ENCODE measurements at places on chromosomes 6 and 20.

GRCh38 chr6:123017104-123017682, 21.2 kb downstream of the CLVS2 start:
- DNase-seq = no peak

- no peak for DNase-seq
These were observed at the start of gene TFAP2B for GRCh38 chr6:50818673-50819072. TSS of gene TFAP2B (plus strand) at chr6:50818871. CDS start at chr6:50818892, 21 bp downstream.

- no peak for DNase-seq
These were observed 147.8 kb downstream of the SYCP2 start for GRCh38 chr20:59785669-59785959.

DNA sequence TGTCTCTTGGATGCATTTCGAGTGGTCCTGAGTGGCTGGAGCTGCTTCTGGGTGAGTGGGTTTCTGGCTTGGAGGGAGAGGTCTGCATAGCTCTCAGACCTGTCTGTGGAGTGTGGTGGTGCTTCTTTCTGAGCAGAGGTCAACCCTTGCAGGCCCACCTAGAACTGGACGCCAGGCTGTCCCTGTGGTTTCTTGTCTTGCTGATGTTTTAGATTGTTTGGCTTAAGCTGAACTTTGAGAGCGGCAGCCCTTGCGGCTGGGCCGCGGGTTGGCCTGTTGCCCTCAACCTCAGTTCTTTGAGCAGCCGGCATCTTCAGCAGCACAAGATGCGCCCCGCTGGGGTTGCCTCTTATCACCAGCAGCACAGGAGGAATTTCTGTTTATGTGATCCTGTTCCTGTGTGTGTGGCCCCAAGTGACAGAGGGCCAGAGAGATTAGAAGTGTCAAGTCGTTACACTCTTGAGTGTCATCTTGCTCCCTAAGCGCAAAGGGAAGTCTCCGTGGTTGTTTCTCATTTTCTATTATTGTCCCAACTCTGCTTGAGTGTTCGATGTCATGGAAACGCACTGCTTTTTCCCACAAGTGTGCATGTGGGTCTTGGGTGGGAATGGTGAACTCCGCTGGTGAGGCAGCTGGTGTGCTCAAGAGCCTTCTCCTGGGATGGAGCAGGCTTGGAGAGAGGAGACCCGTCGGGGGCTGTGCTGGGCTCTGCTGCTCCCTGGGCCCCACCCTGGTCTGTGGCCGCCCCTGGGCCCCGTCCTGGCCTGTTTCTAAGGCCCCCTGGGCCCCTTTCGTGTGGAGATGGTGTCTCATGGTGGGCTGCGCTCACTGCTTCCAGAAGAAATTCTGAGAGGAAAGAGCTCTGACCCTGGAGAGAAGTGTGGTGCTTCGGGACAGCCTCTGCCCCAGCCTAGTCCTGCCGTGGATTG, 20.1 kb upstream of the SLC22A1 start:
- DNase-seq = no peak

DNA sequence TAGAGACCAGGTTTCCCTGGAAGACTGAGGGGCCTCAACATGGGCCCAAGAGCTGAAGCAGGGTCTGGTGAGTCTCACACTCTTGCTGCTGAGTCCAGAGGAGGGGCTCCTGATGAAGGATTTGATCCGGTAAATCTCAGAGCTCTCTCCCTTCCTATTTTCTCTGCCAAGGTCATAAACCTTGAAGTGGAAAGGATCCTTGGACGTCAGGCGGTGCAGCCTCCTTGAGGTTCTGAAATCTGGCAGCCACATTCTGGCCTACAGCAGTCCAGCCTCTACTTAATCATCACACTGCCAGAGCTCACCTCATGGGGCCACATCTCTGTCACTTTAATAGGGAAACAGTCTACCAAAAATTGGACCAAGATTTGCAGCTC, 24.0 kb downstream of the ACSS1 start:
- no peak for DNase-seq

DNA sequence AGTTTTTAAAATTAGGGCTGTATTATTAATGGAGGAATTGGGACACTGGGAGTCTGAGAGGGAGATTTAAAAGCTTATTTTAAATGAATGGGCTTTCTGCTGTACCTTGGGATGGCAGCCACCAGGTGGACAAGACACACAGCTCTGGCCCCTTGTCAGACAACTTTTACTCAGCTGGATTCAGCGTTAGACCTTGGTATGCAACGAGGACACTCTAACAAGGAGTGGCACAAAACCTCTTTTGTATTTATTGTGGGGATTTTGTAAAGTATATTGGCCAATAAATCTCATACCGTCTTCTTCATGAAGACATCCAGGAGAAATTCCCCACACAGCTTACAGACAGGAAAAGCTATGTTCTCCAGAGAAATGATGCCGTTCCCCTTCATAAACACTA, 105.7 kb downstream of the LCA5 start:
- no peak for DNase-seq

GRCh38 chr6:126531840-126532239, 191.9 kb downstream of the CENPW start:
- DNase-seq = no peak

DNA sequence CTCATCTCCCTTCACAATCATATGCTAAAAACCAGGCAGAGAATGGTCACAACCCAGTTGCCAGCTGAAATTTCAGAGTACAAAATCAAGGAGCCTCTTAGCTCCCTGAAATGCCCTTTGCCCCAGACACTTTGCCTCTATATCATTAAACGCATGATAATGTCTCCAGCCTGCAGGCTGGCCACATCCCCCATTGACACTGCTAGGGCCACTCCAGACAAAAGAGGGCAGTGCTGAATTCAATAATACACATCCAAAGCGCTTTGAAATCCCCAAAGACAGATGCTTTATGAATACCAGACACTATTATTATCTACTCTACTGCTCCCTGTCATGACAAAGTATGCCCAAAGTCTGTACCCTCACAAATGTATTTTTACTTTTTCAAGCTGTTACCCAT, 348.3 kb upstream of the POU3F2 start:
- DNase-seq = no peak

DNA sequence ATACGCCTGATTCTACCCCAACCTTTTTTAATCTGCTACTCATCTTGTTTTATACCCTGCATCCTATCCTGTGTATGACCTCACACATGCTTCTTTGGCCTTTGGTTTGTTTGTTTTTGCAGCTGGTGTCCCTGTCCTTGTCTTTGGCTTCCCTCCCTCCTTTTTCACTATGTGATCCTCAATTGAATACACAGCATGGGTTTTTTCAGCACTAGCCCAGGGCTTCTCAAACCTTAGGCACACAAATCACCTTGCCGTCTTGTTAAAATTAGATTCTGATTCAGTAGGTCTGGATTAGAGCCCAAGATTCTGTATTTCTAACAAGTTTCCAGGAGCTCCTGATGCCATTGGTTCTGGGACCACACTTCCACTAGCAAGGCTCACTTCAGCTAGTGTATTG, 321.5 kb upstream of the MAN1A1 start:
- no peak for DNase-seq

DNA sequence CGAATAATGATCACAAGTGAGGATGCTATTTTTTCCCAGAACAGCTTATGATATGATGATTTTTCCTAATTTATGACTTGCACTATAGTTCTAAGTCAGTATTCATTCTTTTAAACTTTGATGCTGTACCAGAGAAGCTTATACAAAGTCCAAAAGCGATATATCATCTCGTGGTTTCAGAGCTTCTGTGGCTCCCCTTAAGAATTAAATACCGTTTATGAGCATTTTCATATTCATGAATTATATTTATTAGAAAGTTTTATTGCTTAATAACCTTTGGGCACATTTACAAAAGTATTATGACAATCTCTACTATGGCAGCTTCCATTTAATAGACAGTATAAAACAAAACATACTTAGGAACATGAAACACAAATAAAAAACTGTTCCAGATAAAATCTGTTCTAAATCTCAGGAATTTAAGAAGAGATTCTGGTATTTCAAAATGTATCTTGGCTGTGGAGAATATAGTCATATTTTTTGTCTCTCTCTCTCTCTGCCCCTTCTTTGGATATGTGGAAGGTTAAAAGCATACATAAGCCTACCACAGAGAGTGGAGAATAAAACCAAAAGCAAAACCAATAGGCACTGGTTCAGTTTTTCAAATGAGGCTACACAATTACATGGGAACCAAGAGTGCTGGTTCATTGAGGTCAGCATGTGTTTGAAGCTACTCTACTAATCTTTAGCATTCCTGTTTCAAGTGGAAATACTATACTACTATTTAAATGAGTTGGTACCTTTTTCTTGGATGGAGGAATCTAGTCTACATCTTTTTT, 884.5 kb upstream of the GJE1 start:
- DNase-seq = no peak

DNA sequence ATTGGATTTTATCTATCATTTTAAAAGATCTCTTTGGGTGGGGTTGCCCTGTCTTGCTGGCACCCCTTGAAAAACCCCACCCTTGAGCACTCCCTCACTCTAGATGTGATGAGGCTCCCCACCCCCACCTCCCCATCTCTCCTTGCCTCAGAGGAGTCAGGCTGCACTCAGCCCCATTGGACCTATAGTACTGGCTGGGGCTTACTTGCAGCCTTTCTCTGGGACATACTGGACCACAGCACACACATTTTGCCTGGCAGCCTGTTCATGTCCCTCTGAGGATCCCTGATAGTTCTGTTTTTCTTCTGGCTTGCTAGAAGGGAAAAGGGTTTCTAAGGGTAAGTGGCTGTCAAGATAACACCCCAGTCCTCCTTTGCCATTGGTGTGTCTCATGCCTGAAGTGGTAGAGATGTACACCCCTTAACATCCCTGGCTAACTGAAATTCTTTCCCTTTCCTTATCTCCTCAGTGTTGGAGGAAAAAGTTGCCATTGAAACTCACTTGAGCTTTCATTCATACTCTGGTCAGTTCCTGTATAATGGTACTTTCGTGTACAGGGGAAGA, 553.4 kb upstream of the CITED2 start:
- no peak for DNase-seq

- DNase-seq = no peak
These were observed 859.4 kb downstream of the MAFB start for GRCh38 chr20:39829661-39830060.

DNA sequence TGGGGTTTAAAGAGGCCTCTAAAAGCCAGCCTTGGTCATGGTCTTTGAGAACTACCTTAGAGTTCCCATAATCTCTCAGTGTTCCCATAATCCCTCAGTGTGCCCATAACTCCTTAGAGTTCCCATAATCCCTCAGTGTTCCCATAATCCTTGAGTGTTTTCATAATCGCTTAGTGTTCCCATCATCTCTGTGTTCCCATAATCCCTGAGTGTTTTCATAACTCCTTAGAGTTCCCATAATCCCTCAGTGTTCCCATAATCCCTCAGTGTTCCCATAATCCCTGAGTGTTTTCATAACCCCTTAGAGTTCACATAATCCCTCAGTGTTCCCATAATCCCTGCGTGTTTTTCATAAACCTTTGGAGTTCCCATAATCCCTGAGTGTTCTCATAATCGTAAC, 199.2 kb downstream of the QKI start:
- no peak for DNase-seq

GRCh38 chr20:56605261-56605996, 23.7 kb upstream of the TFAP2C start:
- no peak for DNase-seq

DNA sequence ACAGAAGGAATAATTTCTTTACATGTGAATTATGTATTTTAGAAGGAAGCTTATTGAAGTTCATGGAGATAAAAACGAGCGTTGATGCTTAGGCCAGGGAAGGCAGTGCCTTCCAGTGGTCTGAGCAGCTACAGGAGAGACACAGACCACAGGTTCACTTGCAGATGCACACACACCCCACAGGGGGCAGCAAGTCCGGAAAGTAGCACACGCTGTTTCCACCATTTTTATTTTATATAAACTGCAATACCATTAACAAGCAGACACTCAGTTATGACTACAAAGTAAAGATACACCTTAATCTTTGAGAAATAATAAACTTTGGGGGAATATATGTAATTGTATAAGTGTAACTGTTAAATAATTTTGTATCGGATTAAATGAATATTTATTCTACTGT, 13.5 kb upstream of the DACT2 start:
- DNase-seq = no peak

DNA sequence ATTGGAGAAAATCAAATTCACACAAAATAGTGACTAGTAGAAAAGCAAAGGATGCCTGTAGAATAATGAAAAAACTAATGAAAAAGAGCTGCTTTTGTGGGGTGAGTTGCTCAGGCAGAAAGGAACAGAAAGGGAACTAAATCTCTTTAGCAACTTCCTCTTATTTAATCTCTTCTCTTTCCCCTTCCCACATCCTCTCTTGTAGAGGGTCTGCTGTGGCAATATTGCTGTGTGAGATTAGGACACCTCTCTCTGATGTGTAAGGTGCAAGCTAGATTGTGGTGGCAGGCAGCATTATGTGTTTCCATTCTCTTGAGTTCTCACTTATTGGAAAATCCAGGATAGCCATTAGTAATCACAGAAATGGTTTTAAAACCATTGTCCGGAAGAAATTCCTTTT, 49.7 kb downstream of the SYNE1 start:
- no peak for DNase-seq

GRCh38 chr20:63140514-63141433, 75.2 kb downstream of the YTHDF1 start:
- no peak for DNase-seq

DNA sequence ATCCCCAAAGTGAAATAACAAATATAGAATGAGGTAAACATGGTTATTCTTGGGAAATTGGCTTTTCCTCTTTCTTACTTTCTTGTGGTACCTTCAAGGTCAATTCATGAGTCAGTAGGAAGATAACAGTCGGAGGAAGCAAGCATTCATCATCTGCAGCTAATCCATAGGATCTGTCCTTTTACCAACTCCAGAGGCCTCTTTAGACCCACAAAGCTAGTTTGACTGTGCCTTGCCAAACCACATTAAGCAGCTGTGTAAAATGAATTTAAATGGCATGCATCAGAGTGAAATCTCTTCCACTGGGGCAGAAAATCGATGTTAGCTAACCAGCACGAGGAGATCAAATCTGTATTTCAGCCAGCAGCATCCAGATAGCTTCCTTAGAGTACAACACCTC, 171.3 kb downstream of the TMEM242 start:
- no peak for DNase-seq

GRCh38 chr6:164097056-164097455, 682.5 kb downstream of the QKI start:
- no peak for DNase-seq

- DNase-seq = no peak
These were observed 30.7 kb downstream of the PTPN1 start for GRCh38 chr20:50540620-50541605.

- no peak for DNase-seq
These were observed 235.3 kb upstream of the CEP162 start for GRCh38 chr6:84462698-84463097.

GRCh38 chr6:168589275-168589674, 148.3 kb downstream of the SMOC2 start:
- DNase-seq = no peak

DNA sequence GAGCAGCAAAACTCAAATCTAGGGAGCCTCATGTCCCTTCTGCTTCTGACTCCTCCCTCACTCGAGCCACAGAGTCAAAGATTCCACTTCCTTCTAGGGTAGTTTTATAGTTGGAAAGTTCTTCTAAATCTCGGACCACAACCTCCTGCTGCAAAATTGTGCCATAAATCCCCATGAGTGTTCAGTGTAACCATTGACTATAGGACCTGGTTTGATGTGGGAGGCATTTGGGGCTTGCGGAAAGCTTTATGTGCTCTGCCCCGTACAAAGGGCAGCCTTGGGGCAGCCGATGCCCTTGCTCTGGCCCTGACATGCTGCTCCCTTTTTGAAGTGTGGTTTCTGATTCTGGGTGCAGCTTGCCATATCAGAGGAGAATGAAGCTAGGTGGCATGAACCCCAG, 43.6 kb upstream of the IER3 start:
- DNase-seq = no peak

- no peak for DNase-seq
These were observed 54.9 kb downstream of the RPP40 start for GRCh38 chr6:4948781-4949450.
